Bone marrow (tissue), 2 donors: ENCODE measurements at places on chromosomes 5 and 9.

DNA sequence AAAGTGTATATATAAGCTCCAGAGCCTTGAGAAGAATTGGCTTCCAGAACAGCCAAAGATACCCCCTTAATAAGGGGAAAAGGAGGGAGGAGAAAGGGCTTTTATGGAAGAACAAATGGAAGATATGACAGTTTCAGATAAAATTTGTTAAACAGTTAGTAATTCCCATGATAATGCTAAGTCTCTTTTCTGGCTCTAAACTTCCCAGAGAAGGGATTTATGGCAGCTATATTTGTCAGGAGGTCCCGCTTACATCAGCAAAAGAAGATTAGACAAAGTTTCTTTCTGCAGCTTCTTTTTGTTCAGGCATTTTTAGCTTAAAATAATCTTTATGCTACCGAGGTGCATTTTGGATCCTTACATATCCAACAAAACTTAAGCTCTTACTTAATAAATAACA lies 14.3 kb upstream of the SLC36A3 start:
- no peak for DNase-seq

- no peak for DNase-seq
Measured at GRCh38 chr9:115930472-115930871, 223.1 kb upstream of the PAPPA start.

DNA sequence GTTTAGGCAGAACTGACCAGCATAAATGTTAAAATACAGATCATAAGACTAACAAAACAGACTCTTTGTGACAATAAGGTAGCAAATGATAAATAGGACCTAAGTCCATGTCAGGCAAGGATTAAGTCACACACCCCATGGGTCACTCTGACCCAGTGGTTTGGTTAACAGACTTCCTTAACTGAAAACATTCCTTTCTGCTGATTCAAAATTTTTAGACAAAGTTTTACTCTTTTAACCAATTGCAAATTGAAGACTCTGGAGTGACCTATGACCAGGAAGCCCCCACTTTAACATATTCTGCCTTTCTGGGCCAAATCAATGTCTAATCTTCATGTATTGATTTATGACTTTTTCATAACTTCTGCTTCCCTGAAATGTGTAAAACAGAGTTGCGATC lies 4.9 kb upstream of the NXNL2 start:
- DNase-seq: no peak

DNA sequence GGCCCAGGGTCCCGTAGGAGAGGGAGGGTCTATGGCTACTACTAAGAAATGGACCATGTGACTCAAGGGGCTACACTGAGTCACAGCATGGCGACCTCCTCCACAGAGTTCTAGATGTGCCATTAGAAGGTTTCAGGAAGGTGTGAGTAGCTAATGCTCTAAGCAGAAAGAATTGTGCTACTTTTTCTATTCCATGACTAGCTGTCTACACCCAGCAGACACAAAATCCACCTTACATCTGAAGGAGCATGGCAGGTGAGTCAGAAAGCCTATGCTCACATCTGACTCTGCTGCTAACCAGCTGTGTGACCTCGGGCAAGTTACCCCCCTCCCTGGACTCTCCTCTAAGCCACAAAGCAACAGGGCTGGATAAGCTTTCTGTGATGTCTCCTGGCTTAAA lies 14.4 kb upstream of the MEIKIN start:
- no peak for DNase-seq

- peak; percentile 38 for DNase-seq
Measured at GRCh38 chr9:70602321-70603019, 188.0 kb upstream of the KLF9 start.

DNA sequence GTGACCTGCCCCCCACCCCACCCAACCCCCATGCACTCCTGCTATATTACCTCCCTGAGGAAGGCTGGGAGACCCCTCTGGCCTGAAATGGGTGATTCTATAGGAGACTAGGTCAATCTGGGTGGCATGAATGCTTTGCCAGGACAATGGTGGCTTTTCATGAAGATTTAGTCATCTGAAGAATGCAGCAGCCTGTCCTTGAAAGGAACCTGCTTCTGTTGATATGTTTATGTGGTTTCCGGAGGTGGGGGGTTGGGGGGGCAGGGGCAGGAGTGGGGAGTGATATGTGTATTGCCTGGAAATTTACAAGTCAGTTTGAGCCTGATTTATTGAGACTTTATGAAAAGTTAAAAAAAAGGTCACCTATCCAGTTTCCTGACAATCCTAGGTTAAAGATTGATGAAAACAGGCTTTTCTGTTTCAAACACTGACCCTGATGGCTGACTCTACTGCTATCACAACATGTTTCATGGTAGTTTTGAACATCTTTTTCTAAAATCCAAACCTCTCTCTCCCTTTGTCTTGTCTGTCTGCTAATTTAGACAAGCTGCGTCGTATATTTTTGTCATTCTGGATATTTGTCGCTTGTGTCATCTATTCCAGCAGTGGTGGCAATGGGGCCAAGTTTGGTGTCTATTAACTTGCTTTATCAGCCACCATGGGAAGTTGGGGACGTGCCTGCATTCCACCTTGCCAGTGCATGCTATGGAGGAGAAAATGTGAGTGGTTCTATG lies 153.7 kb upstream of the EGFLAM start:
- DNase-seq: no peak

- DNase-seq: no peak
Measured at GRCh38 chr5:66442951-66443445, 153.2 kb upstream of the MAST4 start.

- no peak for DNase-seq
Measured at GRCh38 chr9:21413624-21414023, 4.7 kb downstream of the IFNA8 start.

- DNase-seq: no peak
Measured at GRCh38 chr9:131433302-131433854, 39.5 kb downstream of the PRRC2B start.

- no peak for DNase-seq
Measured at GRCh38 chr5:110963495-110963894, 108.0 kb upstream of the TSLP start.

GRCh38 chr5:57446966-57447365 lies 35.6 kb downstream of the ACTBL2 start:
- DNase-seq: no peak

GRCh38 chr9:128920381-128921058 lies at the start of gene PHYHD1:
Gene PHYHD1, plus strand, starts transcription at chr9:128920982. Its CDS starts 1,342 bp downstream, at chr9:128922324.
- no peak for DNase-seq

- no peak for DNase-seq
Measured at GRCh38 chr5:68924481-68925145, 169.2 kb upstream of the SLC30A5 start.

DNA sequence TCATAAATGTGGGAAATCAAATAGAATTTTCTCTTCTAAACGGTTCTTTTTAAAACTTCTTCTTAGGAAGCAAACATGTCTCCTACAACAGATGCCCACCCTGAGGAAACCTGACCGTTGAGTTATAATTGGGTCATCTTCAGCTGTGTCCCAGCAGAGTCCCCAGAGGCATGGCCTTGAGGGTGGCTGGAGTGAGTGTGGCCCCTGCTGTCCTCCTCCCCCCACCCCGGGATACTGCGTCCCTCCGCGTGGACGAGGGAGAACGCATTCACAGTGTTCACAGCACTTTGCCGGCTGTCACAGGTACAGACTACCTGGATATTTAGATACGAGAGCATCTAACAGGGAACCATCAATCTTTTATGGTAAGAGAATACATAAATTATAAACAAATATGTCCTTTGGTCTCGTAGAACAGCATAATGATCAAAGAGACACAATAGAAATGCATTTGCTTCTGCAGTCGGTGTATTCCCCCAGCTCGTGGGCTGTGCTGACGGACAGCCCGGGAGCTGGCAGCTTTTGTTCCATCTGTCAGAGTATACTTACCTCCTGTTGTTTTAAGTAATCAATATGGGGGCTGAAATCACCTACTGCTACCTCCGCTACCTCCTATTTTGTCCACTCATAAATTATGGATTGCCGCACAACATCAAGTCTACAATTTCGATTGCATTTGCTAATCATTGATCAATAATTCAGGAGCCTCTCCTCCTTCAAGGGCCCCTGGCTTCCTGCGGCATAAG lies 214.7 kb downstream of the IRX2 start:
- DNase-seq: no peak

- DNase-seq: no peak
Measured at GRCh38 chr5:113325054-113325453, 109.7 kb downstream of the TSSK1B start.

GRCh38 chr5:132302413-132302812 lies 8.2 kb downstream of the SLC22A4 start:
- no peak for DNase-seq

DNA sequence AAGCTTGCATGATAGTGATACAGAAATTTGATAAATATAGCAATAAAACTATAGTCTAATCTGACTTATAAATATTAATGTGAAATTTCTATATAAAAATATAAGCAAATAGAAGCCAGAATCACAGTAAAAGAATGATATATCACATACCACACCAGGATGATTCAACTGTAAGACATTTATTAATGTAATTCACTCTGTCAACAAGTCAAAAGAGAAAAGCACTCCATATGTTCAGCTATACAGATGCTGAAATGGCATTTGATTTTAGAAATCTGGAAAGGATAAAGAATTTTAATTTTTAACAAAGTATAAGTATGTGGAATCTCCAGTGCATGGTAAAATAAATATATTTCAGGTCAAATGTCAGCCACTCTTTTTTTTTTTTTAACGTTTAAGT lies 372.4 kb downstream of the KCNN2 start:
- no peak for DNase-seq

DNA sequence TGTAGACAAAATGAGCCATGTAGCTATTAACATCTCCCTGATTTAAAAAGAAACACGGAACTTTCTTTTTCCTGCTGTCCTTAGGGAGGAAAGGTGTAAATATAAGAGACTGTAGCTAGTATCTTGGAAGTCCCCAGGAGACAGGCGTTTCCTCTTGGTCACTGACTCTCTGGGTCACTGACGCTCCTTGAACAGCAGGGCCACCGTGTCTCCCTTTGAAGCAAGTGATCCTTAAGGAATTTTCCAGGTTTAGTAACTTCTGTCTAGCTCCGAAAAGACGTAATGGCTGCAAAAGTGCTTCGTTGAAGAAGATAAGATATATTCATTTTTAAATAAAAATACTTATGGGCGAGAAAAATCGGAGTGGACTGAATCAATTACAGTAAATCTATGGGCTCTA lies 745 bp upstream of the CLTA start:
- no peak for DNase-seq

DNA sequence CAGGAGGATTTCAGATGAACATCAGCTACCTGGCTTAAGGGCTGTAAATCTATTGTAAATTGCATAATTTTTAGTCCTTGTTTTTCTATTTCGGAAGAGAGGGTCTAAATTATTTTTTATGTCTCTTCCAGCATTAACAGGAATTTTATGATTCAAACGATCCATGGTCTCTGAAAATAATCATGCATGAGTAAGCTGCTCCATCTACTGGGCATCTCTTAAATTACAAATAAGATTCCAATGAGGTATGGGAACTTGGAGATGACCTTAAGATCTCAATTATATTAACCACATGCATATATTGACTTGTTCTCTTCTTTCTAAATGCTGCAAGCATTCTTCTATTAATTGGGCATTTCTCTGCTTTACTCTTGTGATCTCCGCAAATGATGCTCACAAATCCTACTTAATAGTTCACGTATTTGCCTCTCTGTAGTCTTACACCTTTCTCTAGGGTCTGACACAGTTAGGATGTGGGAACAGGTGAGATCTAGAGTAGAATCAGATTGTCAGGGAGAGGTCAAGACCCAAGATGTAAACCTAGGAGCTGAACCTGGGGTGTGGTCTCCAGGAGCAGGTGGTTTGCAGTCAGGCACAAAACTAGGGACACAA lies 86.9 kb downstream of the NUDT12 start:
- peak; percentile 27 for DNase-seq

GRCh38 chr5:117084067-117084466 lies 509.4 kb upstream of the SEMA6A start:
- DNase-seq: no peak

- DNase-seq: no peak
Measured at GRCh38 chr9:1044643-1045042, 5.5 kb upstream of the DMRT2 start.

DNA sequence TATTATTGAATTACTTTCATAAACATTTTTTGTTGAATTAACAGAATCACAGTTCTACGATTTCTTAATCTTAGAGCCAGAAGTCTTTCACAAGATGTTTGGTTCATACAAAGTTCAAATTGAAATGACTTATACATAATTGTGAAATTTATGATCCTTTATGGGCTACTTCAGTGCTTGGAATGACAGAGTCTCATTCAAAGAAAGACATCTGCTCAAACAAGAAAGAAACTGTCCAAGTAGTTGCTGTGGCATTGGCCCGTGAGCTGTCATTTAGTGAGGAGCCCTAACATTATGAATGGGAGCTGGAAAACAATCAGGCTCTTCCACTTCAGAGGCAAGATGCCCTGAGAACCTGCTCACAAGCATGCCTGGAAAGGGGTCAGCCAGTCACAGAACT lies 63.4 kb downstream of the AUH start:
- no peak for DNase-seq

GRCh38 chr5:141914199-141914743 lies 9.4 kb upstream of the DELE1 start:
- no peak for DNase-seq

- peak; percentile 95 for DNase-seq
Measured at GRCh38 chr5:95842854-95843544, 20.5 kb upstream of the GLRX start.

GRCh38 chr5:123585871-123586270 lies 73.9 kb downstream of the CSNK1G3 start:
- DNase-seq: no peak

- no peak for DNase-seq
Measured at GRCh38 chr5:141051521-141051866, 320 bp downstream of the PCDHB1 start.

GRCh38 chr9:29556317-29556716 lies 1983.0 kb upstream of the C9orf72 start:
- no peak for DNase-seq

- no peak for DNase-seq
Measured at GRCh38 chr5:147400881-147401280, 109.0 kb downstream of the DPYSL3 start.

- DNase-seq: no peak
Measured at GRCh38 chr9:5089737-5090136, 95.7 kb downstream of the INSL6 start.

DNA sequence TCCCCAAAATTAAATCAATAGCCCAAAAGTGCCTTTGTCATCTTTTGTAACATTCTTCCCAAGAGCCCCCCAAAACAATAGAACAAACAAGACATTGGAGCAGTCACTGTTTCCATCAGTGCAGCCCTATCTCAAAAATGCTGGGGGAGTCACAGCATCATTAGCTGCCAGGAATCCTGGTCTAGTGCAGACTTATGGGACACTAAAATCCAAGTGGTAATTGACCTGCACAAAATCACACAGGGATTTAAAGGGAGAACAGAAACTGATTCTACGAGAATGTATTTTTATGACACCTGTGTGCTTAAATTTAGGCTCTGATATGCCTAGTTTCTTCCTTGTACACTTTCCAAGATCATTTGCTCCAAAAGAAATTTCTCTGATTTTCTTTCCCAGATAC lies 172.9 kb downstream of the GLIS3 start:
- DNase-seq: no peak

GRCh38 chr5:141778206-141778605 lies 96.2 kb upstream of the ARAP3 start:
- no peak for DNase-seq

GRCh38 chr5:1799110-1799601 lies 481 bp downstream of the MRPL36 start:
- no peak for DNase-seq

- no peak for DNase-seq
Measured at GRCh38 chr9:134487066-134487710, 154.4 kb upstream of the COL5A1 start.
